ENCODE measurements at places on chromosomes 2 and 18.

- no peak for DNase-seq
Measured at GRCh38 chr2:74332550-74333174, 10.6 kb downstream of the SLC4A5 start.

- no peak for DNase-seq
Measured at GRCh38 chr2:62774555-62775366, 69.2 kb downstream of the EHBP1 start.

GRCh38 chr2:182047544-182047943 is 61.9 kb downstream of the PPP1R1C start:
- no peak for DNase-seq

GRCh38 chr2:152485954-152486736 is 151.2 kb downstream of the FMNL2 start:
- DNase-seq, result no peak

DNA sequence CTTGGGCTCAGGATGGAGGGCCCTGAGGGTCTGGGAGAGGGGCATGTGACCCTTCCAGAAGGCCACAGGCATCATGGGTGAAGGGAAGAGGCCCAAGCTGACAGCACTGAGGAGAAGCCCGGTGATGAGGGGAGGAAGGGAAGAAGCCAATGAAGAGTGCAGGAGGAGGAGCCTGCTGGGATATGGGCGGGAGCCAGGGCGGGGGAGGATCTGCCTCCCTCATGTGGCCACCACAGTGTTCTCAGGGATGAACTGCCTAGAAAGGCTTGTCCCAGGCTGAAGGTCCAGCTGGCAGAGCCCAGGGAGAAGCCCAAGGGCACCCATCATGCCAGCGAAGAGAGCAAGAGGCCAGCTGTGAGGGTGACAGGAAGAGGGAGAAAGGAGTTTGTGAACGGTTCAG is 24.6 kb upstream of the PLB1 start:
- no peak for DNase-seq

- DNase-seq, result no peak
Measured at GRCh38 chr2:158748926-158749590, 46.1 kb upstream of the DAPL1 start.

- DNase-seq, result no peak
Measured at GRCh38 chr2:31038385-31038784, 99.9 kb downstream of the GALNT14 start.
